Urinary bladder (tissue), 4 donors: ENCODE measurements at places on chromosomes 12 and 14.

DNA sequence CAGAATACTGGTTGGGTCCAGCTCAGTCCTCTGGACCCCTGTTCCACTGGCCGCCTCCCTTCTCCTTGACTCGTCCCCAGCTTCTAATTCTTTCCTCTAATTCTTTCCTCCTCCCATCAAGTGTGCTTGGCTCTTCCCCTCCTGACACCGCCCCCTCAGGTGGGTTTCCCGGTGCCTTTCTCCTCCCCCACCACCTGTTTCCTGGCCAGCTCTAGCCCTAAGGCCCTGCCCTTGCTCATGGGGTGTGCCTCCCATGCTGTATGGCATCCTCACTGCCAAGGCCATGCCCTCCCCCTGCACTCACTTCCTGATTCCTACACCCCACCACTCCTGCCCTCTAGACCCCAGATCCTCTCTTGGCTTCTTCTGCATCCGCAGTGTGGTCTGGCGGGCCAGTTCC is 12.1 kb upstream of the EML1 start:
- no peak for DNase-seq

GRCh38 chr12:120067084-120067869 is 49.3 kb downstream of the RAB35 start:
- DNase-seq: no peak

- DNase-seq: no peak
Observed at GRCh38 chr12:97756741-97757140, 294.1 kb downstream of the RMST start.

DNA sequence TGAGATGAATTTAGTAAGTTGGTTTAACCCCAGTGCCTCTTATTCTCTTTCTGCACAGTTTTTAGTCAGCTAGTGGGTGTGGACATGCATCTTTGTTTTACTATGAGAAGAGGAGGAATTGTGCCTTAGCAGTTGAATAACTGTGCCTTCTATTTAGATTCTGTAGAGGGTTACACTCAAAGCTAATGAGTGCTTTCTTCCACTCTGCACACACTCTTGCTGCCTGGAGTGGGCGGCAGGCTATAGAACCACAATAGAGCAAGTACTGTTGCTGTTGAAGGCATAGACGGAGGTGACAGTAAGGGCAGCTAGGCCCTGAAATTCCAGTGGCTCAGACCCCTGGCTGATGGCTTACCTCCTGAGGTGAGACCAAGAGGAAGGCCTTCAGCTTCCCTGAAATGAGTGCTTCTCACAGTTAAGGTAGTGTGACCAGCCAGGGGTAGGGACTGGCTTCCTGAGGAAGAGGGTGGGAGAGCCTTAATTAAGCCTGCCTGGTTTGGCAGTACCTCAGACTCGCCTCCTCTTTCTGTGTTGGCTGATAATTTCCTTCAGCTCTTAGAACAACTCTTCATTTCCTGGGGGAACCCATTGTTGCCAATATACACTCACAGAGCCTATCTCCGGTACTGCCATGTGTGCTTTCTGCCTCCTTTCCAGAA is 24.7 kb downstream of the SUSD6 start:
- DNase-seq: no peak

- DNase-seq: no peak
Observed at GRCh38 chr12:105935981-105936380, 202.8 kb downstream of the NUAK1 start.

GRCh38 chr14:104700225-104700651 is 10.8 kb downstream of the INF2 start:
- DNase-seq: no peak

- no peak for DNase-seq
Observed at GRCh38 chr12:44972746-44973421, 78.0 kb downstream of the DBX2 start.

DNA sequence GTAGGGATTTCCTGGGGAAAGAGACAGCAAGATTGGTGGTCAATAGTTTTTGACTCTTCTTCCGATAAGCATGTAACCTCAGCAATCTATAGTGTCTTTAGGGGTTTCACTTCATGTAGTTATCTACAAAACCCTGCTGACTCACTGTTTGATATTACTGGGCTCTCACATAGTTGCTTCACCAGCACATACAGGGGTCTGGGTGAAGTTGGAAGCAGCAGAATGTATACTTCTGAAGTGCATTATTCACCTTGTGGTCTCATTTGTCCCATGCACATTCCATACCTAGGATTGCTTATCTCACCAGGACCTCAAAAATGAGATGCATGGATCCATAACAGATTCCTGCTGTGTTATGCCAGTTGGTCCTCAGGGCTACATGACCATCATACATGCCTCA is 280.0 kb downstream of the LRIG3 start:
- DNase-seq: no peak

- no peak for DNase-seq
Observed at GRCh38 chr14:65303899-65304222, 108.7 kb upstream of the FUT8 start.

- DNase-seq: no peak
Observed at GRCh38 chr12:110244829-110245228, 36.2 kb upstream of the ATP2A2 start.

DNA sequence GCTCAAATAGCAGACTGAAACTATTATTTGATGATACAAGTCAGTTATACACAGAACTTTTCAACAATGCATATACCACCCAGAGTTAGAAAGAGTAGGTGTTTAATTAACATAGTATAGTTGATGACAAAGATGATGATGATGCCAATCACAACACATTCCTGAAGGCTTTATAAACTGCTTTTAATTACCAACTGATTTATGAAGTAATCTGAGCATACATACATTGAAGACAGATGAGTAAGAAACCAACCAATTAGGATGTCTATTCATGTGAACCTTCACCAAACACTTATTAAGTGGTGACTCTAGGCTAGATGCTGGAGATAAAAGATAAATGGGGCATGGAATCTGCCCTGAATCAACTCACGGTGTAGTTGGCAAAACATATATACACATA is 600.9 kb upstream of the FLRT2 start:
- DNase-seq: no peak

DNA sequence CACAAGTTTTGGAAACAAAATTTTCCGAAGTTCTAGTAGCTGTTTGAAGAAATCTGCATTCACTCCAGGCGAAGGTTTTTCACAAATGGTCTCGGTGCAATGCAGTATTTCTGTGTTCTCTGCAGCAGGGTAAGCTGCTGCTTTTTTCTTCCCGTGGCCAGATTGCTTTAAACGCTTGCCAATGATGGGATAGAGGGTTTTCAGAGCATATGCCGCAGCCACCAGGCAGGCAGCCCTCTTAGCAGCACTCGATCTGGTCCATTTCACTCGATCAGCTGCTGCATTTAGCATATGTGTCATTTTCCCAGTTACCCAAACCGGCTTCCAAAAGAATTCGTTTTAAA is 315 bp downstream of the ABCD2 start:
- no peak for DNase-seq

DNA sequence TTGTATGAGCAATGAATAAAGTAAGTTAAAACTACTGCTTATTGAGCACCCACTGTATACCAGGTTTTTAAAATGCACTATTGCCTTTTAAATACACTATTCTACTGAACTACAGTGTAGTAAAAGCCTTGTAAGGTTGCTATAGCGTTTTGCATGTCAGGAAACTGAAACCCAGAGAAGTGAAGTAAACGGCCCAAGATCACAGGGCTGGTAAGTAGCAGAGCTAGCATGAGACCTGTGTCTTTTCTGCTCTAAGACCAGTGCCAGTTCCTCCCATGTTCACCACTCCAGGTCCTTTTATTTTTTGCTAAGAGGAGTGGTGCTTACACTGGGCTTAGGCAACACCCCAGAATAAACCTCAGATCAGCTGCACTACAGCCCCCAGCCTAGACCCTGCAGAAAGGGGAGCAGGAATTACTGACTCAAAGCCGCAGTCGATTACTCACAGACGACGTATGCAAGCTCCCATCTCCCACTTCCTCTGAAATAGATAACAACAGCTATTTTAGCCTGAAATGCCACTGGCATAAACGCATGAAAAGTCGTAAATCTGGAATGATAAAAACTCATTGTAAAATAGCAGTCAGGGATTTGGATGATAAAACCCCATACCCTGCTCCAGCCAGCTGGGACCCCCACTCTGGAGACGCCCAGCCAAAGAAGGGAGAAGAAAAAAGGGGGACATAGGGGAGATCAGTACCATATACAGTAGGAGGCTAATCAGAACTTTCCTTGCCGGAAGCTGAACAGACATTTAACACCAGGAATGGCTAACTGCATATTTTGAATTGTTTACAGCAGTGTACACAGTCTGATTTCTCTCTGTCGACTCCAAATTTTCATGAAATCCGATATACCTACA is 108.3 kb downstream of the NUAK1 start:
- DNase-seq: no peak

- no peak for DNase-seq
Observed at GRCh38 chr14:69077841-69078240, 75.1 kb downstream of the DCAF5 start.

- DNase-seq: no peak
Observed at GRCh38 chr14:61444215-61444768, 122.9 kb downstream of the PRKCH start.

- no peak for DNase-seq
Observed at GRCh38 chr14:65780566-65780965, 368.0 kb downstream of the FUT8 start.

DNA sequence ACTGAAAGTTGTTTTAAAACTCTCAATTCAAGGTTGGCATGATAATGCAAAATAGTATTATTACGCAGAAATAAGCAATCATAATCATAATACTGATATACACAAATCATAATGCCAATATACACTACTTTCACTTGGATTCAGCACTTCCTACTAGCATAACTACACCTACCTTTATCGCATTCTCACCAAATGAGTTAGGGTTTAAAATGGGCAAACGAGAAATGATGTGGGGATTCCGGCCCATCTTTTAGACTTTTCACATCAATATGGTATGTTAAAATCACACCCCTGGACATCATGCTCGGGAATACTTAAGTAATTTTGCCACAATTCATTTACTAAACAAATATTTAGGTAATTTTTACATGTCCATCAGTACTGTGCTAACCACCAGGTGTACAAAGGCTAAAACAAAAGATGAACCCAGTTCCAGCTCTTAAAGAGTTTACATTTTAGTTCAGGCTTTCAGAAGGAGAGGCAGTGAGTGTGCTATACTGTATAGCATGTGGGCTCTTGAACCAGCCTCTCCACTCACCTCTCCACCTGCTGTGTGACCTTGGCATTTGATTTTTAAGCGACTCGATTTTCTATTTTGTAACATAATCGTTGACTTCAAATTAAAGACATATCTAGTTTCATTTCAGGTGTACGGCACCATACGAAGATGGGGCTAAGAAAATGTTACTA is 1.1 kb upstream of the USP15 start:
- no peak for DNase-seq

GRCh38 chr12:98403936-98404335 is 111.5 kb upstream of the TMPO start:
- no peak for DNase-seq

DNA sequence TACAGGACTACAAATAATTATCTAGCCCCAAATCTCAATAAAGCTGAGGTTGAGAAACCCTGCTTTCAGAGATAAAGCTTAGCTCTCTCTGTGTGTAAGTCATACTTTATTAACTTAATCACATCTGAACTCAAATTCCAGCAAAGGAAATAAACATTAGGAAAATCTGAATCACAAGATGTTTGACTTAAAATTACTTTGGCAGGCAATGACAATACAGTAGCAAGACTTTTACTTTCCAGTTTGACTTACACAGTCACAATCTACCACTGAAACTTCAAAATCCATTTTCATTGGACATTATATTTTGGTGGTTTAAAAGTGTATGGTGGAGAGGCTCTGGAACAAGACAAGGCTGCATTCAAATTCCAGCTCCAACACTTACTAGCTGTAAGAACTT is 11.4 kb downstream of the TMEM116 start:
- no peak for DNase-seq

- no peak for DNase-seq
Observed at GRCh38 chr12:105106621-105107020, 910 bp upstream of the WASHC4 start.

DNA sequence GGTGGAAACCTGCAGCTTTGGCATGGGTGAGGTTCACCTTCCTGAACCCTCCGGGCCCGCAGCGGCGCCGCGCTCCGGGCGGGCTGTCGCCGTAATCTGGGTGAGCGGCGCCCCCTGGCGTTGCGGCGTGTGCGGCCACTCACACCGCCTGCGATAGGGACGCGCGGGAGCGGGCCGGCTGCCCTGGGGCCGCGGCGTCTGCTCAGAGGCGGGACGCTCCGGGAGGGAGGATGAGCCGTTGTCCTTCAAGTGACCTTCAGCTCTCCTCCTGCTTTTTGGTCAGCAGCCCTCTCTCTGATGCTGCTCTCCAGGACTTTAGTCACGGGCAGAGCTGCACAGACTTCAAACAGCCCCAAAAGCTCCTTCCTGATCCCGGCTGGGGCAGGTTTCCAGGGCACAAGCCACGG is 211.7 kb upstream of the FKBP4 start:
- no peak for DNase-seq

- DNase-seq: no peak
Observed at GRCh38 chr12:120620624-120621023, 19.8 kb upstream of the CABP1 start.

- no peak for DNase-seq
Observed at GRCh38 chr14:21874946-21875345, 201.3 kb upstream of the OR4E1 start.

- no peak for DNase-seq
Observed at GRCh38 chr14:89435892-89436656, 19.0 kb upstream of the FOXN3 start.

DNA sequence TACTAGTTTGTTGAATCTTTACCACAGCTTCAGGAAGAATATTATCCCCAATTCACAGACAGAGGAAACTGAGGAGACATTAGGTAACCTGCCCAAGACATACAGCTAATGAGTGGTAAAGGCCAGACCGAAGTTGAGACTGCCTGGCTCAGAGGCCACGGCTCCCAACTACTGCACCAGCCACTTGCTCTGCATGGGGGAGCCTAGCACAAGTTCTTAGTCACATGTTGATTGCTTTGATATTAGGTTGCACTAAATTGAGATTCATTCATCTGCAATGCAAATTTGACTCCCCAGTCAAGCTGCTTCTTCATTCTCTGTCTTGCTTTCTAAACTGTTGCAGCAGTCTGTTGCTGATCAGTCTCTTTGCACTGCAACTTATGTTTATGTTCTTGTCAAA is 25.9 kb upstream of the POLR3B start:
- no peak for DNase-seq
